ENCODE measurements at places on chromosomes 6 and 20.

DNA sequence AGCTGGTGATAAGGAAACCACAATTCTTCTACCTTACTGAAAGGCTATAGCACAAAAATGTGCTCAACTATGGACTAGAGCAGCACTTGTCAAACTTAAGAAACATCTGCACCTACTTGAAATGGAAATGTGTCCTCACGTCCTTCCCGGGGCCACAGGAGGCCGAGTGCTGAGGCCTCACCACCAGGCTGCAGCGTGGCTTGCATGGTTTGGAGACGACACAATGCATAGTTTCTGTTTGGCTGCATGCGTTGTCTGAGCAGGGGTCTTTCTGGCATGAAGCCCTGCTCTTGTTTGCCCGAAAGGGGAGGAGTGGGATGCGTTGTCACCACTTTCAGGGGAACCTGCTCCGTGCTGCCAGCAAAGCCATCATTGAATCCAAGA, 228.8 kb downstream of the TTLL2 start:
- DNase-seq: no peak

- no peak for DNase-seq
Measured at GRCh38 chr6:56752009-56752408, 109.3 kb upstream of the DST start.

DNA sequence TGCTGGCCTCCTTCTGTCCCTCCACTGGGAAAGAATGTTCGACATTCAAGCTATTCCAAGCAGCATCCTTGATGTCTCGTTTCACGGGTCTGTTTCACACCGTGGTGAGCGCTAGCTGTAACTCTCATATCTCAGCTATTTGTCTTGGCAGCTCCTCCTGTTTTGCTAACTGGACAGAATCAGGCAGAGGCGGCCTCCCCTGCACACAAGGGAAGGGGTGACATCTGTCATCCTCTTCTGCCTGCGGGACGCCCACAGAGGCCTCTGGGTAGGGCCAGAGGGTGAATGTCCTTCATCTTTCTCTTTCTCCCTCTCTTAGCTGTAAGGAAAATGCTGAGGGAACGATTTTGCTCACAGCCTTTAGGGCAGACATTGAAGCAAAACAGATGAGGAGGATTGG, 232.8 kb upstream of the GMDS start:
- no peak for DNase-seq

DNA sequence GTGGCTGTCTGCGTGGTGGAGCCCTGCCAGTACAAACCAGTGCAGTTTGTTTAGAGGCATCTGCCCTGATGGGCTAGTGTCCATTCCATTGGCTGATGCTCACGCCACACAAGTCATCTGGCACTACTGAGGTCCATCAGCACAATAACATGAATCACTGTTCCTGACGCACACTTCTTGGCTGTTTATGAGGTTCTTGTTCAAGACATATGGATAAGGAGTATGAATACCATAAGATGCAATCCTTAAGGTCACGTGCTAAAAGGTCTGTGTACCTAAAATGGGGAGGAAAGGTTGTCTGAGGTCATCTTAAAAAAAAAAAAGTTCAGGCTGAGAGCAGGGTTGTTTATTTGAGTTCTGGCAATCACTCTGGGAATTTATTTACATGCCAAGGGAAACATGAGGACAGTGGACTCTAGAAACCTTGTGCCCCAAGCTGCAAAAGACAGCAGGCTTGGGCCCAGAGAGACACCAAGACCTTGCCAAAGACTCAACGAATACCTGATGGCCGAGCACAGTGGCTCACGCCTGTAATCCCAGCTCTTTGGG, 54.1 kb upstream of the SHLD1 start:
- no peak for DNase-seq

- no peak for DNase-seq
Measured at GRCh38 chr6:10626154-10626741, 68.2 kb downstream of the C6orf52 start.

- no peak for DNase-seq
Measured at GRCh38 chr20:24560571-24561491, 91.4 kb downstream of the SYNDIG1 start.

DNA sequence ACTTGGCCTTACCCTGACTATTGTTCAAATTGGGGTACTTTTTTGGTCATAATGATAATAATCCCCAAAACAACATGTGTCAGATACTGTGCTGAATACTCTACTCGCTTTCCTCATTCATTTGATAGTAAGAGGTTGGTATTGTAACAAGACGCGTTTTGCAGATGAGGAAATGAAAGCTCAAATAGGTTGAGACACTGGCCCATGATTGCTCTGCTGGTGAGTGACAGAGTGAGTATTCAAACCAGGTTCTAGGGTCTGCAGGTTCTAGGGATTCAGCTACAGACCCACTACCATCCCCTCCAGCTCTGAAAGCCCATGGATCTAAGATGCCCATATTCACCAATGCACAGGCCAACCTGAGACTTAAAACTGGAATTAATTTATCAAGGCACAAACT, 1.3 kb upstream of the ENPP4 start:
- DNase-seq: no peak

DNA sequence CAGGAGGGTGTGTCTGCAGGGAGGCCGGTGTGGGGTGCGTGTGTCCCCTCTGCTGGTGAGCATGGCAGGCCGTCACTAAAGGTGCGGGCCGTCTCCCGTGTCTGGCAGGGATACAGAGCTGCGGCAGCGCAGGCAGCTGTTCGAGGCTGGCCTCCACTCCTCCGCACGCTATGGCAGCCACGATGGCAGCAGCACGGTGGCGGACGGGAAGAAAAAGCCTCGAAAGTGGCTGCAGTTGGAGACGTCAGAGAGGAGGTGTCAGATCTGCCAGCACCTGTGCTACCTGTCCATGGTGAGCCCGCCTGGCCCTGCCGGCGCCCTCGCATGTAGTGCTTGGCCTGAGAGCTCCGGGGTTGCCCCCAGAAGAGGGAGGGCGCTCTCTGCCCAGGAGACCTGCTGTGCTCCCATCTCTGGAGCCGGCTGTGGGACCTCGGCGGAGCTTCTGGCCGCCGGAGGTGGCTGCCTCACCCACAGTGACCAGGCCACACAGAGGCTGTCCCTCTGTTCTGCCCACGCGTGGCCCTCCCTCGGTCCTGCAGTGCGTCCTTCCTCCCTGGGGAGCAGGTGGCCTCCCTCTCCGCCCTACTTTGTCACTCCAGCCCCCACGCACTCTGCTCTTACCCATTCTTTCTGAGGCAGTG, 149.6 kb downstream of the DTNBP1 start:
- no peak for DNase-seq

DNA sequence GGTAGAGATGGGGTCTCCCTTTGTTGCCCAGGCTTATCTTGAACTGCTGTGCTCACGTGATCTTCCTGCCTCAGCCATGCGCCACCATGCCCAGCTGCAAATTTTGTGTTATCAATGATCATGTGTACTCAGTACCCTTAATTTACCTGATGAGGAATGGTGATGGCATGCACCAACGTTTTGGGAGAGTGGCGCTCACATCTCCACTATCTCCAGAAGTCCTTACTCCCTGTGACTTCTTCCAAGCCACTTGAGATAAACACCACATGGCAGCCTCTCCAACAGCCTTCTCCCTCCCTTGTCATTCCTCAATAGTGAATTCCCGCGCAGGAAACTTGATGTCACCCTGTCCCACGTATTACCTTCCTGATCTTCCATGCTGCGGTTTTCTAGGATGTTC, 58.1 kb downstream of the PSMG4 start:
- DNase-seq: no peak

GRCh38 chr20:53402233-53403005, 191.2 kb downstream of the ZNF217 start:
- no peak for DNase-seq

- no peak for DNase-seq
Measured at GRCh38 chr6:7129784-7130569, 22.2 kb downstream of the RREB1 start.

- DNase-seq: no peak
Measured at GRCh38 chr6:3001773-3002293, 2.1 kb downstream of the NQO2 start.
